Sciatic nerve (tissue), 2 donors: ENCODE measurements at places on chromosomes 2 and 18. TPM values are rescaled to one million over a fixed set of nuclear protein-coding genes. Genes with fewer than 3 reads are reported as not detected.

MC5R gene
- not detected for total RNA-seq

ANKRD30B gene
- total RNA-seq, result 17.2 TPM

IL1A gene
- 0.18 TPM for total RNA-seq

GRCh38 chr2:38336621-38337020 is 40.5 kb downstream of the ATL2 start:
- DNase-seq, result no peak

DNA sequence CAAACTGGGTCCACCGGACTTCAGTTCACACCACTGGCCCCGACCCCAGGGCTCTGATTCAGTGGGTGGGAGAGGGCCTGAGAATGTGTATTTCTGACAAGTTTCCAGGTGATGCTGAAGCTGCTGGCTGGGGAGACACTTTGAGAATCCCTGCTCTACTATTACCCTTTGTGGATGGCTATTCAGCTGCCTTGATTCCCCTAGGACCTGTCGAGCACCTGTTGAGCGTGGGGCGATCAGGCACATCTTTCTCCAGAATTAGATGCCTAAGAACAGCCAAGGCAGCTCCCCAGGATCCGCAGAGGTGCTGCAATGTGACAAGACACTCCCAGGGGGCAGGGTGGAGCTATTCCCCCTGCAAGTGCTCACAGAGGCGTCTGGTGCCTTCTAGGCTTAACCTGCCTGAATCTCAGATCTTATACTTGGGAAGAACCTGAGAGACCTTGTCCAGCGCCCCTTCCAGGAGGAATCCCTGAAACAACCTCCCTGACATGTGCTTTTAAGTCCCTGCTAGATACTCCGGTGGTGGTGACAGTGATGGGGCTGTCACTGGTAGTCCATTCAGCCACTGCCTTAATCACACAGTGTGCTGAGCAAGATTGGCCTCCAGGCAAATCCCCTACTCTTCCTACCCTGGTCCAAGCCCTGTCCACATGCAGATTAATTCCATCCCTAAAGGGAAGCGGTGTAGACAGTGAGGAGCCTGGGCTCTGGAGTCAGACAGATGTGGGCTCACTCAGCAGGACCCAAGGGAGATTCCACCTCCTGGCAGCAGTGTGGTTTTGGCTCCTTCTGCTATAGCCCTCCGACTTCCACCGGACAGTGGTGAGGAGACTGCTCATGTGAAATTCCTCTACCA is 43.4 kb upstream of the OTOF start:
- no peak for DNase-seq

DNA sequence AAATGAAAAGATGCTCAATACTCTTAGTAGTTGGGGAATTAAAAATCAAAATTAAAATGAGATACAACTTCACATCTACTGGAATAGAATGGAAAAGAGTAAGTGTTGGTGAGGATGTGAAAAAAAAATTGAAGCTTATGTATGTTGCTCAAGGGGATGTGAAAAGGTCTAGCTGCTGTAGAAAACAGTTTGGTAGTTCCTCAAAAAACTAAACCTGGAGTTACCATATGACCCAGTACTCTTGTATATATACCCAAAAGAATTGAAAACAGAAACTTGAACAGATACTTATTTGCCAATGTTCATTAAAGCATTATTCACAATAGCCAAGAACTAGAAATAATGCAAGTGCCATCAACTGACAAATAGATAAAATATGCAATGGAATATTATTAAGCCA is 208.4 kb downstream of the FIGN start:
- DNase-seq, result no peak

DNA sequence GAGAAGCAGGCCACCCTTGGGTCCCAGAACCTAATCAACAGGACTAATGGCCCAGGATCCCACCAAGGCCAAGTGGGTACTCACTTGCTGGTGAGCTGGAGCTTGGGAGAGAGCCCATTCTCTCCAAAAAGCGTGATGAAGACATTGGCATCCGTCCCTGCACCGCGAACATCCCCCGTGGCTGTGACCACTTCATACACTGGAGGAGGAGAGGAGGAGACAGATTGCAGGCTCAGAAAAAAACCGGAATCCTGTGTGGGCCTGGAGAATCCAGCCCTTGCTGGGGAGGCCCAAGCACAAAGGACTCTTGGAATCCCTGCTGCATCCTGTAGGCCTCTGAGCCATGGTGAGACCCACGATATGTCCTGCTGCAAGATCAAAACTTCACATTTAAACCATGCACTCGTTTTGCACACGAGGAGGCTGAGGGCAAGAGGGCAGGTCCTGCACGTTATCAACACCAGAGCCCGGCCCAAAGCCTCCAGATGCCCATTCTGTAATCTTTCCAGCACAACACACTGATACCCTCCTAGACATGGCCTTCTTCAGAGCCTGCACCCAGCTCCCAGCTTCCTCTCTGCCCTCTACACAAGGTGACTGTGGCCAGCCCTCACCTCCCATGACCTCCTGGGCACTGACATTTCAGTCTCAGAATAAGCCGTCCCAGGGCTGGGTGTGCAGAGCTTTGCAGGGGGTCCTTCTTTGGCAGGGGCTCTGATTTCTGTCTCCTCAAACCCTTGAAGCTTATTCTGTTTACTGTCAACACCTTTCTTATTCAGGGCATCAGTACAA is 7.8 kb downstream of the LOXHD1 start:
- DNase-seq, result no peak

DNA sequence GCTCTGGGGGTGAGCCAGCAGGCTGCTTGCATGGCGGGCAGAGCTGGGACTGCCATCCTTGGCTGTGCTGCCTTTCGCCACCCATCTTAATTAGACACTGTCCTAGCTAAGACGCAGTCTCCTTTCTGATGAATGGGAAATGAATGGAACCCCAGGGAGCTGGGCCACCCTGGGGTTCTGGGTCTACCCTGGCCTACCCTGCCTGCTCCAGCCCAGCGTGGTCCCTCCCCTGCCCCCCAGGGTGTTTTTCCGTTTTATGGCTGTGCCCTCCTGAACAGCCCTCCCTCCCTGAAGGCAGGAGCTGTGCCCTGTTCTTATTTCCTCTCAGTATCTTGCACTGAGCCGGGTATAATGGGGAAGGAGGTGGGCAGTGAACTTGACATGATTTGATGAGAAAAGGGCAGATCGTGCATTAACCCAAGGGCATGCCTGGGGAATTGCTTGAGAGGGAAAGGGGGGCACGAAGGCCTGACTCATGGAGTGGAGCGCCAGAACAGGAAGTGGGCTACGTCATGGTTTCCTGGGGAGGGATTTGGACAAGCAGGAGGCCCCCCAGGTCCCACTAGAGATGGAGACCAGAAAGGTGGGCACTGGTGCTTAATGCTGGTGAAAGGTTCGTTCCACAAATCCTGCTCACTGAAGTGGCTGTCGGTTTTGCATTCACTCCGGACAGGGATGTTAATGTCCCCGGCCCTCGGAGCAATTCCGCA is 165.0 kb downstream of the KLHL29 start:
- DNase-seq, result no peak

DNA sequence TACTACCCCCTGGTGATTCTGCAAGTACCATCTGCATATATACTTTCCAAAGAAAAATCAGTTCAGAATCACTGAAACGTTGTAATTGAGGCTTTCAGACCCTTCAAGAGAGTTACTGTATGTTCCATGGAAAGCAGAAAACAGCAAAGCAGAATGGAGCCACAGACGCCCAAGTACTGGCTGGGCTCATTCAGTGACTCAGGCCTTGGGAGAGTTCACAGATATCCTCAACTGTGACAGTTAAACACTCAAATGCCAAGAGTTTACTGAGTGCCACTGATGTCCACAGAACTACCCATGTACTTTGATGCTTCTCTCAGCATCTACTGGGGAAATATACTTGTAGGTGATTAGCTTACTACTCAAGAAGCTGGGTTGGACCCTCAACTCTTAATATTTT is 303.4 kb downstream of the TCF4 start:
- DNase-seq, result no peak

DNA sequence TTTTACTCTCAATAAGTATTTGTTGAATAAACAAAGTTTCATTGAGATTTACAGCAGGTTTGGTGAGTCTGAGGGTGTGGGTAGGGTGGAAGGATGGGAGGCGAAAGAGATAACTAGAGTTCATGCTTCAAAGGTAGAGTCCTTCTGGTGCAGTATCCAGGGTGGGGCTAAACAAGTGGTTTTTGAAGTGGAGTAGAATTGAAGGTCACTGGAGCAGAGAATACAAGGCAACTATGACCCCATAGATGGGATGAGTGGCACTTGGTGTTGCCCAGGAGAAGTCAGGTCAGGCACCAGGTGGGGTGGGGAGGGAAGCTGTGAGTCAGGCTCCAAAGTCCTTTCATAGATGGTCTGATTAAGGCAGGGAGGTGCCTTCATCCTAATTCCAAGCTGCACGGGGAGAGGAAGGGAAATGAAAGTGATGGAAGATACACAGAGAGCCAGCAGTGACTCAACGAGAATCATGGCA is 6.6 kb upstream of the CAB39 start:
- DNase-seq, result no peak

DNA sequence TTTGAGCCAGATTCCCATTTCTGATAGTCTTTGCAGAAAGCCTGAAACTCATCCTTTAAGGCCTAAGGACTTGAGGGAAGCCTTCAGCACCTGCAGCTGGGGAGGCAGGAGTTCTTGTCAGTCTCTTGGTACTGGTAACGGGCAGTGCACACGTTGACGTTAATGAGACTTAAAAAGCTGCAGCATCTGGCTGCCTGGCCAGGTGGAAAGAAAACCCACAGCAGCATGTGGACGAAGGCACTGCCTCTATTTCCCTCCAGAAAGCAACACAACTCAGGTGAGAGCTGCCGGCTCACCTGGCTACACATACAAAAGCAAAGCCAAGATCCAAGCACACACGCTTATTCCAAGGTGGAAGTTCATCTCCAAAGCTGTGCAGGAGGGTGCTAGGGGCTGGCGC is 178.8 kb downstream of the ANAPC1 start:
- DNase-seq, result no peak
